Skin of body (tissue), 3 donors: ENCODE measurements at places on chromosomes 6 and 20. TPM values are rescaled to one million over a fixed set of nuclear protein-coding genes. Genes with fewer than 3 reads are reported as not detected.
A peak's percentile ranks its signal among the peaks of the same experiment; 100 is the strongest.

- DNase-seq: peak; percentile 3
Measured at GRCh38 chr6:136549300-136550044, 750 bp downstream of the MAP7 start.

GRCh38 chr20:56909918-56910714 lies 281.0 kb downstream of the TFAP2C start:
- no peak for DNase-seq

GRCh38 chr6:11692451-11693376 lies 85.9 kb downstream of the ADTRP start:
- no peak for DNase-seq

GRCh38 chr20:53405139-53405538 lies 188.5 kb downstream of the ZNF217 start:
- no peak for DNase-seq

- peak; percentile 86 for DNase-seq
Measured at GRCh38 chr20:58633161-58634053, 17.7 kb upstream of the STX16 start.

- no peak for DNase-seq
Measured at GRCh38 chr6:7574500-7574899, 15.5 kb upstream of the SNRNP48 start.

DNA sequence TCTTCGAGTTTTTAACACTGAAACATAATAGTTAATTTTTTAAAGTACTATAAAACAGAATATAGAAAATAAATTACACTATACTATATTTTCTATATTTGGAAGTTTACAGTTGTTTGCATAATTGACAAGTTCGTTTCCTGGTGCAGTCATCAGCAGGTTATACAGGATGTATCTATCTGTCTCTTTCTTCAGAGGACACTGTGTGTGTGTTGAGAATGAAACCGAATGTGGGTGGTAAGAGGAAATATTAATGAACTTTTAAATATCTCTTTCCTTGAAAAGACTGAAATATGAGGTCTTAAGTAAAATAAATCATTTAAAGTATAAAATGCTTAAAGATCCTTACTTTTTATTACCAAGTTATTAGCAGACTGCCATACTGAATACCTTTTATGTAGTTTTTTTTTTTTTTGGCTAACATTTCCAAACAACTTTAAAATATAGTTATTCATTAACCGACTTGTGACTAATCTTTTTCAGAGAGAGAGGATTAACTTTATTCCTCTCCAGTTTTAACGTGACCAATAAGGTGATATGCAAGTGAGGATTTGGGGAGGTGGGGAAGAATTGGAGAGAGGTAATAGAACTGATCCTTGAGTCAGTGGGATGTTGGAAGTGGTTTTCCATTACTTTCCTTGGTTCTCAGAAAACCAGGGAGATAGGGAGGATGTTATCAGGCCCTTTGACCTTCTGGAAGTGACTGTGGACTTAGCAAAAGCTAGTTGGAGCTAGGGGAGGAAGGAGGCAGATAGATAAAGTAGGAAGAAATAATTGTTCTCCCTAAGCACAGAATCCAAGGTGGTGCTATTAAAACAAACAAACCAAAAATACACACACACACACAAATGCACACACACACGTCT lies 380.0 kb upstream of the FLRT3 start:
- no peak for DNase-seq

DNA sequence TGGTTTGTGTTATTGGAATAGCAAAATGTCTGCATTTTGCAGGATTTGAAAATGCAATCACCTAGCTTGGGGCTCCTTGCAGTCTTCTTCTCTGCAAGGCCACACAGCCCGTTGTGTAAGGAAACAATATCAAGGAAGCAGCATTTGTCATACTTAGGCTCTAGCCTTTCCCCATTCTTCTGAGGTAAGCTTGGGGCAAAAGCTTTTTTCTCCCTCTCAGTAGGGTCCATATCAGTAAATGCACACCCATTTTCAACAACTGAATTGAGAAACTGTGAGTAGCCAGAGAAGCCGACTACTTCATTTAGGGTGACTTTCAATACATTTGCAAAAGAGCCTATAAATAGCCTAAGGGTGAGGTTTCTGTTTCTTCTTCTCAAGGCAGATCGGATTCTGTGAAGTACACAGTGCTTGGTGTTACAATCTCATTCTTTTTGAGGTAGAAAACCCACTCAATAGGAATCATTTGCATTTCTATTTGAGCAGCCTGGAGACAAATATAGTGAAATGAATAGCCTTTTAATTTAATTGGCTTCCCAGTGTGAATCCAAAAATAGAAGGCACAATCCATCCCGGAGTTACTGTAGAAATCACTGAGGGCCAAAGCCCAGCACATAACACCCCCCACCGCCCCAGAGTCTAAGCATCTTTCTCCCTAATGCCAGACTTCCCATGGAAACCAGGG lies 61.8 kb downstream of the BTBD3 start:
- DNase-seq: no peak

DYNLT2 gene
- total RNA-seq: 2.0 TPM

MEP1A gene
- not detected for total RNA-seq

SLC22A23 gene
- 11.8 TPM for total RNA-seq

PPP1R3G gene
- 1.8 TPM for total RNA-seq

HCRTR2 gene
- not detected for total RNA-seq
